ENCODE measurements at places on chromosomes 12 and 14.

DNA sequence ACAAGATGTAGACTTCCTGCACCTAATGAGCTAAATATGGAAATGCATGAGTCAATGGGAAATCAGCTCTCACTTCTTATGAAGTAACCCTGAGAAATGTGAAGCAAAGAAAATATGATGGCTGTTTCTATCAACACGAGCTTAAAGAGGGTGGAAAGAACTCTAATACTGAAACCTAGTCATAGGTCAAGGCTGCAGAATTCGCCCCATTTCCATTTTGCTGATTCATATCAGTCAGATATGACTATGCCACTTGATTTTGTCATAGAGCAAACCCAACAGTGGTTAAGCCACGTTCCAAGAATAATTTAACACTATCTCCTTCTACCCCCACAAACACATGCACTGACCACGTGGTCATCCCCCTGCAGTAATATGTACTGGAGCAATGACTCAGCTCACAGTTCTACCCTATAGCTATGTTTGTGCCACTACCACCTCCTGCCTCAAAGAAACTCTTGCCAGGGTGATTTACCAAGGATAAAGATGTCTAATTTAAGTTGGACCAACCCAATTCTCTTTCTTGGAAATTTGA, 157.5 kb downstream of the TMTC3 start:
- DNase-seq: no peak

- DNase-seq: no peak
Observed at GRCh38 chr12:124537525-124538193, 29.8 kb downstream of the NCOR2 start.

DNA sequence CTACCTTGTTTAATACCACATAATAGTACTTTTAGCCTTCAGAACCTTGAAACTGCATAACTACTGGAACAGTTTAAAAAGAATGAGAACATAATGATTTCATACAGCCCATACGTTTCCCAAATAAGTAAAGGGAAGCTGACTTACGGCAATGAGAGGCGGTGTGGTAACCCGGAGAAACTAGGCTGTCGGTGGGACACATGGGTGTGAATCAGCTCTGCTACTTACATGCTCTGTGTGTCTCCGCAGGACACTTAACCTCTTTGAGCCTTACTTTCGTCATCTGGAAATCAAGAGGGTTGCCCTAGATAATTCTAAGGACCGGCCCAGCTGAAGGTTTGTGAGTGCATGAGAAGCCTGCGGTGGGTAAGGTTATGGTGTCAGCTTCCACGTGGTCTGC, 49.3 kb upstream of the PLEKHG3 start:
- DNase-seq: no peak

GRCh38 chr14:35509846-35510245, 24.1 kb upstream of the INSM2 start:
- no peak for DNase-seq

DNA sequence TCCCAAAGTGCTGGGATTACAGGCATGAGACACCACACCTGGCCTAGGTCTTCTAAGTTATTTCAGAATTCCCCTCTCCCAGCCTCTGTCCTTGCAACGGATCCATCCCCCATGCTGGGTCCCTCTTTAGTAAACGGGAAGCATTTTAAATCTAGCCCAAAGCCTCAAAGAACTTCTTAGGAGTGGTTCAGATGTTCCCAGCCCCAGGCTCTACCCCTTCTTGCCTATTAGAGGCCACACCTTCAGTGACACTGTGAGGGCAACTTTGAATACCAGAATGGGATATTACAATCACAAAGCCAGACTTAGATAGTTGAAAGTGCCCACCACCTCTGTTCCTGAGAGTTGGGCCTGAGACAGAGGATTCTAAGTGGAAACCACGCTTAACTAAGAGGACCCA, 18.1 kb upstream of the SPPL3 start:
- no peak for DNase-seq

DNA sequence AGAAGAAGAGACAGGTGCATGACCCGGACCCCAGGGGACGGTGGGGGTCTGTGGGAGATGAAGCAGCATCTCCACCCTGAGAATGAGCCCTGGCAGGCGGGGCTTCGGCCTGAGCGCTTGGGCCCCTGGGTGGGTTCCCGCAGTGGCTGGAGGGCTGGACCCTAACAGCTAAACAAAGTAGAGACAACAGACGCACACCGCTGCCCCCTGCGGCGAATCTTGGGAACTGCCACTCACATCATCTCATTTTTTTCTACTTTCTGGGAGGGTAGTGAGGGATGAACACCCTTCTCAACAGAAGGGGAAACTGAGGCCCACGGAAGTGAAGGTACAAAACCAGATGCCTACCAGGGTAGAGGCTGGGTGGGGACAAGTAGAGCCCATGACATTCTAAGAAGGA, 104.7 kb downstream of the RFLNA start:
- DNase-seq: no peak

DNA sequence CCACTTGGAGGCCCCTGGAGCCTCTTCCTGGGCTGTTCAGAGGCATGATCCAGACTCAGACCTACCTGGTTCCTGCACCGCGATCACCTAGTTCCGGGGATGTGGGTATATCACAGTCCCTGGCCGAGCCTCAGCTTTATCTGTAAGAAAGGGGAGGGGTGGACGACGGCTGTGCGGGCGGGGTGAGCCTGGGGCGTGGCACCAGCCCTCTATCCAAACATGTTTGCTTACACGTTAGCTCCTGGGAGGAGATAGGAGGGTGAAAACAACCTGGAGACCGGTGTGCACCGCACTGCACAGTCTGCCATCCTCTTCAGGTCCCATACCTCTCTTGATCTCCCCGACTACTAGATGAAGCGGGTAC, 1.2 kb downstream of the ANKRD9 start:
- DNase-seq: no peak

GRCh38 chr12:10562306-10562933, 51.0 kb downstream of the MAGOHB start:
- DNase-seq: no peak

GRCh38 chr14:97946240-97946639, 1149.1 kb downstream of the VRK1 start:
- no peak for DNase-seq

DNA sequence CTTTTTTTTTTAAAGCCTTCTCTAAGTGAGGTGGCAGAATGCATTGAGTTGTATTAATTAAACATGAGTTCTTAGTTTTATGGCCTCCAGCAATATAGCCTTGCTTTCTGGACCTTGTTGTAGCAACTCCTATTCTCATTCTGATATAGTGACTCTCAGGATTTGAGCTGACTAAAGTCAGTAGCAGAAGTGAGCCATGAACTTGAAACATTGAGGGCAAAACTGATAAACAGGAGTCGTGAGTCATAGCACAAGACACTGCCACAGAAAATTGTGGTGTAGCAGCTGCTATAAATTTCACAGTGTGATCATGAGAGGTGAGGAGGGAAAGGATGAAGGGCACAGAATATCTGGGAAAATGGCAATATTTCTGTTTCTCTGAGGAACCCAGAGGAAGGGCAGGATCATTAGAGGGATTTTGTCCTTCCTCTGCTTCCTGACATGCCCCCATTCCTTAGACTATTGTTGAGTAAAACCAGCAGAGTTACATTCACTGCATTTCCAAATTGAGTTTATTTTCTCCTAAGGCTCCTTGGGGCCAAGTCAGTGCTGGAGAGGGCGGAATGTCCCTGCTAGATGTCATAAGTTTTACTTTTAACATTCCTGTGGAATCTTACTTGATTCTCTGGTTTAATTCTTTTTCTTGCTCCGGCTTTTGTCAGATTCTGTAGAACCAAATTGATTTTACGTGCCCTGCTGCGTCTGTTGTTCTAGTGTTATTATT, 7.5 kb downstream of the KLRG1 start:
- DNase-seq: no peak

DNA sequence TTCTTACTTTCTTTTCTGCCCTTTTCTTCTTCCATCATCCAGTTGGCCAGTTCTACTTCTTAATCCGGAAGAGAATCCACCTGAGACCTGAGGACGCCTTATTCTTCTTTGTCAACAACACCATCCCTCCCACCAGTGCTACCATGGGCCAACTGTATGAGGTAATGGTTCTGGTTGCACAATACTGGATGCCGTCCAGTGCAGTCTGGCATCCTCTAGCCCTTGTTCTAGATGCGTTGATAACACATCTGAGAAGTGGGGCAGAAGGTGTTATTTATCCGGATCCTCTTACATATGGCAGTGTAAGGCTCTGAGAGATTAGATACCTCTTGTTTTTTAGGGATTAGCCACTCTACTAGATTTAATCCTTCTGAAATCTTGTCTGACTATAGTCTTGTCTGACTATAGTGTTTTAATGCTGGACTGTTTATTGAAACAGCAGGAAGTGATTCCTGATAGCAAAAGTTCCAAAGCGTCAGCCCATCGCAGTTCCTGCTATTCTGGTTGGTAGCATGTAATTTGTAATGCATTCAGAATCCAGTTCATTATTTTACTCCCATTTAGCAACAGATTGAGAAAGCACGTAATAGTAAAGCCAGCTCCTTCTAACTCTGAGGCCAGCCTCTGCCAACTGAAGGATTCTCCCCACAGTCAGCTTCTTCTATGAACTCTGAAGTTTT, 7.9 kb downstream of the GABARAPL1 start:
- no peak for DNase-seq

- no peak for DNase-seq
Observed at GRCh38 chr14:36241183-36241582, 64.7 kb upstream of the PTCSC3 start.

GRCh38 chr12:118981285-118982211, at the start of gene SRRM4:
TSS of gene SRRM4 (plus strand) at chr12:118981541. CDS start at chr12:118981883, 342 bp downstream.
- DNase-seq: no peak
